ENCODE measurements at places on chromosomes 16 and 17.

- no peak for DNase-seq
These were observed 6.8 kb downstream of the OR1F1 start for GRCh38 chr16:3194792-3195191.

DNA sequence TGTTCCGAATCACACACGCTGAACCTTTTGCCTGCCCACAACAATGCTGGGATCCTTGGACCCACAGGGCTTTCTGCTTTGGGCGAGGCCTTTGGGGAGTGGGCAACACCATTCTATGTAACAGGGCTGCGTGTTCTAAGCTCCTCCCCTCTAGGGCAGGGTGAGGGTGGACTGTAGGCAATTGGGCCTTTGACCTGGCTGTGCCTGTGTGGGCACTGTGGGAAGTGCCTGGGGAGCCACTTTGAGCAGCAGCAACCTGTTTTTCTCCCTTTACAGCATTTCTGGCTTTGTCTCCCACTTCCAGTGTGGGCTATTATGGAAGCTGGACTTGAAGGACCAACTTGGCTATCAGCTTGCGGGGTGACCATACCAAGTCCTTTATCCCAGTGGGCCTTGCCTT lies 128.9 kb upstream of the WSCD1 start:
- DNase-seq = no peak

DNA sequence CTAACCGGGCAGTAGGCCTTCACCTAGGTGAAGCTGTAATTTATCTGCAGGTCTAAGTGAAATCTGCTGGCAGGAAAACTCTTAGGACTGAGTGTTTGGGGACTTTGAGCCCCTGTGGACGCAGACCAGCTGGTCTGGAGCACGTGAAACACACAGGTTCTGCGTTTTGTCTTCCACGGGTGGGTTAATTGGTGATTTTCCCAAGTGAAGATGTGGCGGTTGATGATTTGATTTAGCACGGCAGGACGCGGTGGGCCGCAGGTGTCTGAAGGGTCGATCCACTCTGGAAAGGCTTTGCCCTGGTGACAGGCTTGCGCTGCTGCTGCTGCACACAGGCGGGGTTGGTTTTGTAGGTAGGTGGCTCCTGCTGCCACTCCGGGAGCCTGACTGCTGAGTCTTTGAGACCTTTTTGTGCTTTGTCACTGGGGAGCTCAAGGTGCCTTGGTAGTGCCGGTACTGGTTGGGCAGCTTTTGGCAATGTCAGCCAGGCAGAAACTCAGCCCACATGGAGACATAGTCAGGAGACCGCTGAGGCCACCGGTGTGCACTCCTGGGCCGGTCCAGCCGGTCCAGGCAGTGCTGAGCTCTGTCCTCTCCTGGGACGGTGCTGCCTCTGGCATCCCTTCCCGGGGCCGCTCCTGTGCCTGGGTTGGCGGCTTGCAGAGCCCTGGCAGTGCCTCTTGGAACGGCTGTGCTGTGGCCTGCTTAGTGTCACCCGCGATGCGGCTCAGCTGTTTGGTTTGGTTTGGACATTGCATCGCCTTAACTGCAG lies 2.3 kb downstream of the BAIAP2 start:
- DNase-seq = no peak

GRCh38 chr16:75578212-75578611 lies 12.0 kb downstream of the GABARAPL2 start:
- no peak for DNase-seq

GRCh38 chr17:81917565-81918332 lies at the start of gene SIRT7:
SIRT7 (minus strand) TSS chr17:81918176; CDS start chr17:81918131, 45 bp downstream.
- peak; percentile 73 for DNase-seq

DNA sequence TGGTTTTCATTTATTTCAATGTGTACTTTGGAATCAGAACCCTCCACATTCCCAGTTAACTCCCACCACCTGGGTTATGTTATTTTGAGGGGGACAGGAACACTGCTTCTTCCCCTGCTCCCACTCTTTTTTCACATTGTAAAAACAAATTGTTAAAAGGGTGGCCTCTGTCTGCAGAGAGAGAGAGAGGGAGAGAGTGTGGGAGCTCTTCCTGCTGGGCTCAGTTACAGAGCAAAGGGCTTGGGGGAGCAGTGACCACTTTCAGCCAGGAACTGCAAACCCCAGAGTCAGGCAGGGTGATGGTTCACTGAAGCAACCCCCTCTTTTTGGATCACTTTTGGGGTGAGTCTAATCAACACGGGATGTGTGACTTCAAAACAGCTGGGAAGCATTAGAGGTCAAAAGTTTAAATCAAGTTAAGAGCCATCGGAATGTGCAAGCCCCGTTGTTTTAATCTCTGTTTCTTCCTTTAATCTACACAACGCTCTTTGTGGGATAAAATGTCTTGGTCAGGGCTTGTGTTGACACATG lies 577.0 kb upstream of the CDH11 start:
- DNase-seq = no peak

GRCh38 chr17:7834957-7835813 lies 1.2 kb downstream of the KDM6B start:
- peak; percentile 94 for DNase-seq

- no peak for DNase-seq
These were observed 411.3 kb downstream of the SNX29 start for GRCh38 chr16:12387786-12388185.

DNA sequence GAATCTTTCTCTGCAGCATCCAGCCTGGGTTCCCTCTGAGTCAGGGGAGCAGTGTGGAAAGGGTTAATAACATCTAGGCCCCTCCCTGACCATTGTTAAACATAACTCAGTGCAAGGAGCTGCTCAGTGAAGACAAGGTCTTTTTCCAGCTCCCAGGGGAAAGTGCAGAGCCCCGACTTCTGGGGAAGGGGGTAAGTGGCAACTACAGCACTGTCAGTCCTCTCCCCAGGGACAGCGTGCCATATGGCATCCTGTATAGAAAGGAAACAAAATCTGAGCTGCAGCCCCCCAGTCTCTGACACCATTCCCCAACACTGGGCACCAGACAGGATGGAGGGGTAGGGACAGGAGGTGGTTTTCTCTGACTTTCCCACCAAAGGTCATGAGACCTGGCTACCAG lies 7.8 kb downstream of the MRPL27 start:
- no peak for DNase-seq

DNA sequence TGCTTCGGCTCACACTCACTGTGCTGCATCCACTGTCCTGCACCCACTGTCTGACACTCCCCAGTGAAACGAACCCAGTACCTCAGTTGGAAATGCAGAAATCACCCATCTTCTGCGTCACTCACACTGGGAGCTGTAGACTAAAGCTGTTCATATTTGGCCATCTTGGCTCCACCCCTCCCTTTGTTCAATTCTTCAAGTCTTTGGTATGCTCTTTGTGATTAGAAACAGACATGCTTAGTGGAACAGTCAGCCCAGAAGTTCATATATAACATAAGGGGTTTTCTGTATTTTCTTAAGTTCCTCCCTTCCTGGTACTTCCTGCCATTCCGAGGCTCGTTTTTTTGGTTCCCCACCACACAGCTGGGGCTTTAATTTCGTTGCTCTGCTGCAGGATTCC lies 398.5 kb upstream of the DYNLRB2 start:
- no peak for DNase-seq

GRCh38 chr17:31854672-31855071 lies 4.4 kb downstream of the COPRS start:
- no peak for DNase-seq

GRCh38 chr17:33517746-33518145 lies 224.7 kb upstream of the ASIC2 start:
- DNase-seq = no peak

GRCh38 chr16:67246081-67246755 lies 1.1 kb downstream of the FHOD1 start:
- peak; percentile 32 for DNase-seq

- DNase-seq = no peak
These were observed 1.3 kb downstream of the CACNG4 start for GRCh38 chr17:66965801-66966262.

DNA sequence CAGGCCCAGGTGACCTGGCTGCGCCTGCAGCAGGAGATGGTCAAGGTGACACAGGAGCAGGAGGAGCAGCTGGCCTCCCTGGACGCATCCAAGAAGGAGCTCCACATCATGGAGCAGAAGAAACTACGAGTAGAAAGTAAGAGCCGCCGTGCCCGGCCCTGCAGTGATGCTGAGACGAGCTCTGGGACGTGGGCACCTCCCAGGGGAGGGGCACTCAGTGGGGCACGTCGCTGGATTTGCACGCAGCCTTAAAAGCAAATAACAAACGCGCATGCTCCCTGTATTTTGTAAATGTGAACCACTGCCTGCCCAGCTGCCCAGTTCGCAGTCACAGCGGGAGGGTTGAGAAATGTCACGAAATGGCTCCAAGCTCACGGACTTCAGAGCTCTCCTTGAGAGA lies 15.3 kb upstream of the GAA start:
- DNase-seq = no peak

GRCh38 chr16:66660422-66661209 lies 35.9 kb downstream of the CMTM4 start:
- no peak for DNase-seq

DNA sequence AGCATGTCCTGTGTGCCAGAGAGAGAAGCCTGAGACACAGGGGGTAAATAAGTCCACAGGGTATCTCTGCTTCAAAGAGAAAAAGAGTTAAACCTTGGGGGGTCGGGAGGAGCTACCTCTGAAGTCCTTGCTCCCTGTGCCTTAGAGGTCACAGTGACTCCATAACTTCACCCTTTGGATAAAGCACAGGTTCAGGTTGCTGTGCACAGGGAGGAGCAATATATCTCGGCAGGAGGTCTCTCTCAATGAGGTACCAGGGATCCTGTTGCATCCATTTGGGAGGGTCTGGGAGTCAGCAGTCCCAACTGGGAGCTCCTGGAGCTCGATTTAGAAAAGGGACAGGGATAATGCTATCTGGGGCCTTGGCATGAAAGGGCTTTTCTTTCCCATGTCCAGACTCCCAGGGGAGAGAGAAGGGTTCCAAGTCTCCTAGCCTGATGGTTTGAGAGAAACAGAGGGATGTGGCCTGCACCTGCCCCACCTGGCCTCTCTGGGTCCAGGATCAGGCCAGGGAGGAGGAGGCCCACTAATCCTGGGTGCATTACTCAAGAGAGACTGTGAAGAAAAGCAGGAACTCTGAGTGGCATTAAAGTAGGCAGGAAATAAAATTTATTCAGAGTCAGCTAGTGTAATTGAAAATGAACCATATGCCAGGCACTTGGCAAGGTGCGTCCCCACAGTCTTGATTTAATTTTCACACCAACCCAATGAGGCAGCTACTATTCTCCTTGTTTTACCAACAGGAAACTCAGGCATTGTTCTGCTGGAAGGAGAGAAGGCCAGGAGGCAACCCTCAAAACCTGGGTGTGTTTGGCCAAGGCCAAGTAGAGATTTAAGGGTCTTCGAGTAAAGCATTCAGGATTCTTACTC lies 40.7 kb downstream of the CUEDC1 start:
- DNase-seq = no peak

GRCh38 chr17:7177191-7177953 lies 1.8 kb downstream of the ASGR1 start:
- no peak for DNase-seq

- DNase-seq = no peak
These were observed 88.2 kb upstream of the CACNG5 start for GRCh38 chr17:66746736-66747135.

DNA sequence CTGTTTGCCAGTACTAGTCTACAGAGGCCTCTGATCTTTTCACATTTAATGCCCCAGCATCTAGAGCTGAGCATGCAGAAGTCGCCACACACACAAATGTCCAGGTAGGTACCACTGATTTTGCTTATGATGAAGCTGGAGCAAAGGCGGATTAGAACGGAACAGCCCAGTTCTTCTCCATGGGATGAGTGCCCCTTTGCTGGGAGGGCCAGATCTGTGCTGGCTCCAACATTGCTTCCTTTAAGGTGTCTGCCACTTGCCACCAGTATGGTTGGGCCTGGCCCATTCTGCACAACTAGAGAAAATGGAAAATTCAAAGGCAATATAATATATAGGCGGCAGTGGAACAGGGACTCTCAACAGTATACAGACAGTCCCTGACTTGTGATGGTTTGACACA lies 2.2 kb upstream of the MNT start:
- DNase-seq = no peak

GRCh38 chr17:70288540-70289290 lies 119.4 kb downstream of the KCNJ2 start:
- no peak for DNase-seq

DNA sequence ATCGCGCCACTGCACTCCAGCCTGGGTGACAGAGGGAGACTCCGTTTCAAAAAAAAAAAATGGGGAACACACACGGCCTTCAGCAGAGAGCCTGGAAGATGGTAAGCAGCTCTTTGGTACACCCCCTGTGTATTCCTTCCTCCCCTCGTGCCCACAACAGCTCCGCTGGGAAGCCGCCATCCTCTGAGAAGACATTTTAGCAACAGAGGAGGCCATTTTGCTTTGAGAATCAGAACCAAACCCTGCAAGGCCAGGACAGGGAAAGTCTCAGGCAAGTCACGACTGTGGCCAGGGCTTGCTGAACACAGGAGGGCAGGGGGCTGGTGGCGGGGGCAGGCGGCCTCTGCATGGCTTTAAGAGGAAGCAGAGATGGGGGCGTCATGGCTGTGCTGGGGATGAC lies 45.7 kb downstream of the SOCS1 start:
- no peak for DNase-seq

DNA sequence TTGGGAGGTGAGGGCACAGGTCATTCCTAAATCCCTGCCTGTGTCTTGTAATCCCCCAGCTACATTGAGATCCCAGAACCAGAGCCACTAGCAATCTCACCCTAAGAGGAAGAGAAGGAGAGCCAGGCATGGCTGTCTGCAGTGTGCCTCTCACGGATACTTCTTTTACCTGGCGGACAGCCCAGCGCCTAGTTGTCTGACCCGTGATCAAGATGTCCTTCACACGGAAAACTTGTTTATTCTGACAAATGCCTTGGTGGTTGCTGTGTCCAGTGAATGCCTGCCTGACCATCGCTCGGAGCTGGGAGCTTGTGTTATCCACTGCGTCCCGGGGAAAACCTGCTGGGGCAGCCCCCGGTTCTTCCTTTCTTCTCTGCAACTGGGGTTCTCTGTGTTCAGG lies 140.5 kb upstream of the WSCD1 start:
- DNase-seq = no peak

GRCh38 chr16:13968835-13969234 lies 48.9 kb downstream of the ERCC4 start:
- no peak for DNase-seq

- DNase-seq = no peak
These were observed 55.8 kb downstream of the MYH13 start for GRCh38 chr17:10316801-10317542.

GRCh38 chr17:82281502-82282238 lies 8.2 kb upstream of the CSNK1D start:
- no peak for DNase-seq

DNA sequence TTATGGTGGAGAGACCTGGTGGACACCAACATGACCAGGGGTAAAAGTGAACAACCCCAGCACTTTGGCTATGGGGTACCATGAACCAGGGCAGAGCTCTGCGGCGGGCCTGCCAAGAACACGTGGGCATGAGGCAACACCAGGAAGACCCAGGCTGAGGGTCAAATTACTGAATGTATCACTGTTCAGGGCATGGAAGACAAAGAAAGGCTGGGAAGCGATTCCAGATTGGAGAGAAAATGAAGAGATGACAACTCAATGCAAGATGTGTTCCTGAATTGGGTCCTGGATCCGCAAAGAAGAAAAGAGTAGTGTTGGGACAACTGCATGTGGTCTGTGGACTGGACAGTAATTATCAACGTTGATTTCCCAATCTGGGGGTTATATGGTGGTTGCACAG lies 19.8 kb downstream of the SPHK1 start:
- no peak for DNase-seq

Data from T-helper 1 cell (primary cell).